Panc1 (cell line): ENCODE measurements at places on chromosomes 3 and 15. TPM values are rescaled to one million over a fixed set of nuclear protein-coding genes. Genes with fewer than 3 reads are reported as not detected.

Gene SEMA6D
- 0.03 TPM for total RNA-seq

Gene LRTM1
- not detected for total RNA-seq

DNA sequence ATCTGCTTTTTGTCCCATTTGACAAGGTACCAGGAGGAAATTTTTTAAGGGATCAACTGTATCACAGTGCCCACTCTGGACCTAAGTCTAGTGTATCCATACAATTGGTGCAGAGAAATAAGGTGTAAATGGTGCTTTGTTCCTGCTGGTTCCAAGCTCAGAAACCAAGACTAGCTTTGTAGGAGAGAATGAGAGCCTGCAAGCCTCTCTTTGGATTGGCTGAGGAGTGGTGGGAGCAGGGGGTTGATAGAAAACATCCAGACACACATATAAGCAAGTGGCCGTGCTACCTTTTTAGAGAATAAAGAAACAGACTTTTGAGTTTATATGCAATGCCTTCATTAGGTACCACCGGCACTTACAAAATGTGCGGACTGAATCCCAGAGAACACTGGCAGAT is 45.8 kb downstream of the ARPP21 start:
- DNase-seq: no peak

Gene SIDT1
- total RNA-seq: not detected

GRCh38 chr3:16085884-16086608 is 88.4 kb upstream of the GALNT15 start:
- no peak for DNase-seq

DNA sequence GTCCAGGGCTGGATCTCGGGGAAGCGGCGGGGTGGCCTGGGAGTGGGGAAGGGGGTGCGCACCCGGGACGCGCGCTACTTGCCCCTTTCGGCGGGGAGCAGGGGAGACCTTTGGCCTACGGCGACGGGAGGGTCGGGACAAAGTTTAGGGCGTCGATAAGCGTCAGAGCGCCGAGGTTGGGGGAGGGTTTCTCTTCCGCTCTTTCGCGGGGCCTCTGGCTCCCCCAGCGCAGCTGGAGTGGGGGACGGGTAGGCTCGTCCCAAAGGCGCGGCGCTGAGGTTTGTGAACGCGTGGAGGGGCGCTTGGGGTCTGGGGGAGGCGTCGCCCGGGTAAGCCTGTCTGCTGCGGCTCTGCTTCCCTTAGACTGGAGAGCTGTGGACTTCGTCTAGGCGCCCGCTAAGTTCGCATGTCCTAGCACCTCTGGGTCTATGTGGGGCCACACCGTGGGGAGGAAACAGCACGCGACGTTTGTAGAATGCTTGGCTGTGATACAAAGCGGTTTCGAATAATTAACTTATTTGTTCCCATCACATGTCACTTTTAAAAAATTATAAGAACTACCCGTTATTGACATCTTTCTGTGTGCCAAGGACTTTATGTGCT is 527 bp downstream of the B2M start:
- DNase-seq: no peak

DNA sequence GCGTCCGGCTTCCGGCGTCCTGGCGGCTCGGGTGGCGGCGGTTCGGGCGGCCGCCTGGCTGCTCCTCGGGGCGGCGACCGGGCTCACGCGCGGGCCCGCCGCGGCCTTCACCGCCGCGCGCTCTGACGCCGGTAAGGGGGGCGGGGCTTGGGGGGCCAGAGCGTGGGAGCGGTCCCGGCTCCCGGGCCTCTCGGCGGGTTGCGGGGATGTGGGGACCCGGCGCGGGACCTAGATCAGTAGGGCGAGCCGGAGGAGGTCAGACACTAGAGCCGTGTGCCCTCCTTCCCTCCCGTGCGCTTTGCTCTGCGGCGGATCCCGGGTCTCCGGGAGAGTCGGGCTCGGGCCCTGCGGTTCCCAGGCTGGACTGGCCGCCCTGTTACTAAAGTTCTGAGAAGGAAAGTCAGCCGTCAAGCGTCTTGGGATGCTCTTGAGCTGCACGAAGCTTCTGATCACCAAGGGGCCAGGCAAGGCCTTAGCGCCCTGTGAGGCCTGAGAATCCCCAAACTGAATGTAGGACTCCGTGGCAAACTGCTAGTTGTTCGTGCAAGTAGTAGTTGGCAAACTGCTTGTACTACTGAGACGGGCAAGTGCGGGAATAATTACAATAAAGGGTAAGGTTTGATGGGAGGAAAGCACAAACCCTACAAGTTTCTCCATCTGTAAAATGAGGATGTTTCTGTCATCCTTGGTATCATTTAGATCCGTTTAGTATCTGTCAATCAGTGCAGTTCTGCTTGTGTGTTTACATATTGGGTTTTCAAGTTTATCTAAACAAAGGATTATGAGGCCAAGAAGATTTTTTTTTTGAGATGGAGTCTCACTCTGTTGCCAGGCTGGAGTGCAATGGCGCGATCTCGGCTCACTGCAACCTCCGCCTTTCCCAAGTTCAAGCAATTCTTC is 587 bp downstream of the PIGX start:
- DNase-seq: no peak

GRCh38 chr3:76949033-76949432 is 90.9 kb upstream of the ROBO2 start:
- no peak for DNase-seq

DNA sequence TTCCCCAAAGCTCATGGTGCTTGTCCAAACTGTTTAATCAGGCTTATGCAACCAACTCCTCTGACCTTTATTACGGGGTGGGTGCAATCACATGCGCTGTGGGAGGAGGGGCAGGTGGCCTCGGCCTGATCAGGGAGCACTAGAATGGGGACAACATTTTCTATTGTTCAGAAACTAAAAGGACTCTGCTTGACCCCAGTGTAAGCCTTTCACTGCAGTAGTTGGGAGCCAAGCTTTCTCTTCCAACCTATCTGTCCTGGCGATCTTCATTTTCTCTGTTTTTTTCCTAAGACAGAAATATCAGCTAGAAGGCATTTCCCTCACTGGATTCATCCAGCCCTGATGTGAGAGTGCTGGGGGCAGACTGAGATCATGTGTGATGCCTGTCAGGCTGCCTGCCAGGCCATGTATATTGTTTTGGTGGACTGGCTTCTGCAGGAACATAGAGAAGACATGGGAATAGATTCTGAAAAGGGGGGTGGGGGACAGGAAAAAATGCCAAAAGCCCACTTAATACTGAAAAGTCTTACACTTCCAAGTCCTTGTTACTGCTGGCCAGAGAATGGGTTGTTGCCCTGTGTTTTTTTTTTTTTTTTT is 627.0 kb upstream of the TBL1XR1 start:
- DNase-seq: no peak

GRCh38 chr3:117630469-117630868 is 920.9 kb downstream of the TUSC7 start:
- no peak for DNase-seq
